Activated CD8-positive, alpha-beta memory T cell treated with anti-CD3 and anti-CD28 coated beads for 48 hours (primary cell): ENCODE measurements at places on chromosomes 6 and 20.

GRCh38 chr6:25105070-25105925, 169.5 kb upstream of the RIPOR2 start:
- no peak for DNase-seq

- no peak for DNase-seq
Observed at GRCh38 chr6:90468080-90468479, 118.8 kb downstream of the MAP3K7 start.

DNA sequence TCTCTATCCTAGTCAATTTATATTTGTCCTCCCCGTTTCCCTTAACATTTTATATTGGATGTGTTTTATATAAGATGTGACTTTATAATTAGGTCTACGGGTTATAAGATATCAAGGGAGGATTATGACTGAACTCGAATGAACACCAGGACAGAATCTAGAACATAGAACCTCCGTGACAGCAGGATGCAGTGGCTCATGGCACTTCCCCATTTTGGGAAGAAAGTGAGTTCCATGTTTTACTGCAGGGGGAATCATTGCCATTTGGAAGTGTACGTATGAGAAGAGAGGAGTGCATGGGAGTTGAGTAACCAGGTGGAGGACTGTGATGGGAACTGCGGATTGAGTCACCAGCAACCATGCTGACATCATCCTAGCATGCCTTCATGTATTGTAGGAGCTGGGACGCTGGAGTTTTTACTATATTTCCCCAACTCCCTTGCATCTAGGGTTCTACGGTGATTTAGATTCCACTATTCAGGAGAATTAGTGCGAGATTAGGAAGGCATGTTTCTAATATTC, 56.1 kb upstream of the FOXC1 start:
- DNase-seq = no peak

GRCh38 chr6:106448000-106448426, 87.5 kb downstream of the CRYBG1 start:
- no peak for DNase-seq

DNA sequence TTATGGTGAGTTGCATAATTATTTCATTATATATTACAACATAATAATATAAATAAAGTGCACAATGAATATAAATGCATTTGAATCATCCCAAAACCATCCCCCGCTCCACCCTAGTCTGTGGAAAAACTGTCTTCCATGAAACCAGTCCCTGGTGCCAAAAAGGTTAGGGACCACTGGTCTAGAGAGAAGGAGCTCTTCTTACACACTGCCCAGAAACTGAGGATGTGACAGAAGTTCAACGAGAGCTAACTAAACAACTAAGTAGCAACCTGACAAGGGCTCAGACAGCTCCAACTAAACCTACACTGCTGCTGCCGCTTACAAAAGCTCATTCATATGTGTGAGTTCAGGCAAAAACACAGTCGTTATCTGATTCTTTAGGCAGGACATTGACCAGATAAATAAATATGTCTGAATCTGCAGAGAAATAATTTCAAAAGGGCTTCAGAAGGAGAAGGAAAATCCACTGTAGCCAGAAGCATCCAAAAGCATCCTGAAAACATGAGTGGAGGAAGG, 125.9 kb downstream of the ATXN1 start:
- no peak for DNase-seq

- DNase-seq = no peak
Observed at GRCh38 chr20:23149623-23150279, 63.6 kb upstream of the CD93 start.

DNA sequence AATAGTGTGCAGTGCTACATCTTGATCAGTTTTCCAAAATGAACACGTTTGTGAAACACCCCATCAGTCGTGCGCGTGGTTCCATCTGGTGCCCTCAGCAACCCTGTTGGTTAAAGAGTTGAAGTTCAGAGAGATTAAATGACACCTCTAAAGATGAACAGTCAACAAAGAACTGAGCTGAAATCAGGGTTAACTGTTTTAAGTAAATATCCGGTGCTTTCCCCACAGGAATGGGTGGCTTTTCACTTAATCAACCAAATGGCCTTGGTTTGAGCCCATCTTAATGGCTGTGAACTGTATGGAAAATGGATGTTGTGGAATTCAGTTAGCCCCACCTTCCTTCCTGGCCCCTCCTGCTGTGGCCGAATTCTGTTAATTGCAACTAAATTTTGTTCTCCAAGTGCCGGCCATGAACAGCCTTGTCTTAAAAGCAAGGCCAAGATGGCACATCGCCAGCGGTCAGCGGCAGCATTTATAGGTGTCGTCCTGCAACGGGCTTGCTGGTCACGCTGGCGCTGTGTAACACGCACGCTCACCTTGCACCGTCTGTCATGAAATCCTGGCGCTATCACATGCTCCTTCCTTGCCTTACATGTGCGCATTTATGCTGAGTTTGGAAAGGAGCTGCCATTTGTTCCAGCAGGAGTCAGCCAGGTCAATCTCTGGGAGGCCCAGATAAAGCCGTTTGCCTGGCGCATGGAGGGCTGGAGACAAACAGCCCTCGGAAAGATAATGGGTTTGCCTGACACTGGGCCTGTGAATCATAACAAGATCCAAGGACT, 164.5 kb downstream of the ERMARD start:
- DNase-seq = no peak

DNA sequence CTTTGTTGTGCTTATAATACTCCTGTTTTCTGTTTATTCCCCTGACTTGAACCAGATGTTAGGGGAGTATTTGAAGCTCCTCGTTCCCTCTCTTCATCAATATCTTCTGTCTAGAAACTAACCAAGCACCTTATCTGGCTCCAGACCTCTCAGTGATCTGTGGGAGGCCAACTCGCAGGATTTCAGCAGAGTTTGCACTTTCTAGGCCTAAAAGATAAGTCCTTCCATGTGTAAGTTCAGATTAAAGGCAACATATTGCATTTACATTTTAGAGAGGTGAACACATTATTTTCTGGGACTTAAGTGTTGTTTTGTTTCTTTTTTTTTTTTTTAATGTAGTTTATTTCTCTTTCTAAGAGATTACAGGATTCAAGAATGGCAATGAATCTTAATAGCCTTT, 139.4 kb upstream of the AKAP12 start:
- DNase-seq = no peak

- DNase-seq = no peak
Observed at GRCh38 chr6:81145506-81145905, 607.0 kb downstream of the TENT5A start.

DNA sequence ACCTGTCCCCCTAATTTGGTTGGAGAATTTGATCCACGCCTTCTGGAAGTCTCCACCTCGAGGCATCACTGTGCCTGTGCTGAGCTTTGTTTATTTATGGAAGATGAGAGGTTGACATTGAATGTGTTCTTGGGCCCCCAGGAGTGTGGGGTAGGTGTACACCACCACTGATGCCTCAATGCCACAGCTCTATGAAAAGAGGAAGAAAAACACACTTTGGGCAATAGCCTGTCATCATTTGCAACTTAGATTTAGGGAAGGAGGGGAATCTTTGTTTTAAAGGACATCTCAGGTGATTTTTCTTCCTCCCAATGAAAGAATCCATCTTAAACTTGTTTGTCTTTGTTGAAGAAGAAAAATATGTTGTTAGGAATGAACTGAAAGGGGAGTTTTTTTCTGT, 42.6 kb downstream of the TBC1D7 start:
- DNase-seq = no peak

DNA sequence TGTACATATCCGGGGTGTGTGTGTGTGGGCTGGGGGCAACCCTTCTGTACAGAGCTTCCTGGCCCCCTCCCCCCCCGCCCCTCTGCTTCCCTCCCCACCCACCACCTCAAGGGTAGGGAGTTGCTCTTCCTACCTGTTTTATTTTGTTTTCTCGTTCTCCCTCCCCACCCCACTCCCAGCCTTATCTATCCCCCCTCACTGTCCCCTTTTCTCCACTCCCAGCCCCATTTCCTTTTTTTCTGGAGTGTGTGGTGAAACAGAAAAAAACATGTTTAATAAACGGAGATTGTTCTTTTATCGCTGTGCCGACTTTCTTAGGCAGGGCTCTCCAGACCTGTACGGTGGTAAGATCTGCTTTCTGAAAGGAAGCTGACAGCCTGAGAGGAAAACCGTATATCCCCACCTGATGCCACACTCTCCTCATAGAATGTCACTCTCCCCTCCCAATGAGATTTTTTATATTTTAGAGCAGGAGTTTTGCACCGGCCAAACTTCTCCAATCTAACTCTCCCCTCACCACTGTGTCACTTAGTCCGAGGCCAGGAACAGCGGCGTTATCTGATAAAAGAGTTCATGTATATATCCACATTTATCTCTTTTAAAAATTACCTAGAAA, 875 bp upstream of the ZBTB9 start:
- no peak for DNase-seq

GRCh38 chr6:47187893-47188587, 121.7 kb downstream of the TNFRSF21 start:
- DNase-seq = no peak

DNA sequence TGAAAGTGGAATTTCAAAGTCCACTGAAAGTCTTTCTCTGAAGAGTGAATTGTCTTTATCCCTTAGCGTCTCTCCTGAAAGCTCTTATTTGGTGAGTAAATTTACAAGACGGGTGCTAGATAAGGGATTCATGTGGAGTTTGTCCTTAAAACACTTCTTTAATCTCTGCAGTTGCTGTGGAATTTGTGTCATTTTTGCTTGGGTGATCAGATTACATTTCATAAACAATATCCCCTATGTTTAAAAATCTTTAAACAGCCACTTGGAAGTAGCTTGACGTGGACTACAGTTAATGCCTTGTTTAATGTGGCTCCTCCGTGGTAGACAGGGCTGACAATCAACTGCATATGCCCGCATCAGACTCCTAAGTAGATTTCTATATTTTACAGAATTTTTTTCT, 175.4 kb upstream of the ZNF217 start:
- DNase-seq = no peak

DNA sequence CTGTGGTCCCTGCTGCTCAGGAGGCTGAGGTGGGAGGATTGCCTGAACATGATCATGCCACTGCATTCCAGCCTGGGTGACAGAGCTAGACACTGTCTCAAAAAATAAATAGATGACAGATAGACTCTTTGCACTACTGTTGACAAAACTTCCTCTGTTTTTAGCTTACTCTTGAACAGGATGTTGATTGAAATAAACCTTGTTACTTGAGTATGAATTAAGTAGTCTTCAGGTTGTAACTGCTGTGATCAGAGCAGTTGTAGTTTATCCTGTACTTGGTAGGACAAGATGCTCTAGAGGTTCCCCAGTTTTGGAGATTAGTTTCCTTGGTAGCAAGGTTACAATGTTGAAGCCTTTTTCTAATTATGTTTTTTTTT, 1.5 kb downstream of the GTF3C6 start:
- DNase-seq = no peak

GRCh38 chr20:58169450-58169849, 59.0 kb downstream of the ANKRD60 start:
- no peak for DNase-seq

GRCh38 chr6:144893680-144894151, 608.6 kb downstream of the UTRN start:
- no peak for DNase-seq

- DNase-seq = no peak
Observed at GRCh38 chr6:85115376-85115775, 334.5 kb upstream of the NT5E start.

- no peak for DNase-seq
Observed at GRCh38 chr6:91464201-91464600, 877.3 kb upstream of the MAP3K7 start.

DNA sequence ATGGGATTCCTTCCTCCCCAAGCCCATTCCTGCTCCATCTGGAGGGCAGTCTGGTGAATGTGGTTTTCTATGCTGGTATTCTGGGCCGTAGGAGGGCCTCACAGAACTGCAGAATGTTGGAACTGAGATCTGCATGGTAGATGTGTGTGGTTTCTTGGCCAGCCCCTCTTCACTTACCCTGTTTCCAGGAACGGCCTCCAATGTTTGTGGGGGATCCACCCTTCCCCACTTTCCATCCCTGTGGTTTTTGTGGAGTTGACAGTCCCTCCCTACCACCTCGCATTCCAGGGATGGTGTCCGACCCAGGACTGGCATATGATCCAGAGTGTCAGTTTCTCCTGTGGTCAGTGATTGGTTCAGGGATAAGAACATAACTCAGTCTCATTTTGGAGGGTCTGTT, 26.7 kb upstream of the TMEM14A start:
- DNase-seq = no peak

DNA sequence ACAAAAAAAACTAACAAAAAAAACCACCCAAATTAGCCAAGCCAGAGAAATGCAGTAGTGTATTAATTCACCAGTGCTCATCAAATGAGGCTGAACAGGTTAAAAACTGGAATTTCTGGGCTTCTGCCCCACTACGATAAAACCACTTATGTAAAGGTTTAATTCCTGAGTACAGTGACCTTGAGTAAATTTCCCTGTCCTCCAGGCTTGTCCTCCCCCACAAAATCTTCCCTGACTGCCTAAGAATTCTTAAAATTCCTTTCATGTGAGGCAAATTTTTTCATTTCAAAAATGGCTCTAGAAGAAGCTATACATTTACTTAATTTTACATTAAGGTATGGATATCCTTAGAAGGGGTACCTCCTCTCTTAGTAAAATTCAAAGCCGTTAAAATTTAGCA, 80.1 kb upstream of the ID4 start:
- DNase-seq = no peak

- no peak for DNase-seq
Observed at GRCh38 chr20:24575811-24576210, 106.4 kb downstream of the SYNDIG1 start.

DNA sequence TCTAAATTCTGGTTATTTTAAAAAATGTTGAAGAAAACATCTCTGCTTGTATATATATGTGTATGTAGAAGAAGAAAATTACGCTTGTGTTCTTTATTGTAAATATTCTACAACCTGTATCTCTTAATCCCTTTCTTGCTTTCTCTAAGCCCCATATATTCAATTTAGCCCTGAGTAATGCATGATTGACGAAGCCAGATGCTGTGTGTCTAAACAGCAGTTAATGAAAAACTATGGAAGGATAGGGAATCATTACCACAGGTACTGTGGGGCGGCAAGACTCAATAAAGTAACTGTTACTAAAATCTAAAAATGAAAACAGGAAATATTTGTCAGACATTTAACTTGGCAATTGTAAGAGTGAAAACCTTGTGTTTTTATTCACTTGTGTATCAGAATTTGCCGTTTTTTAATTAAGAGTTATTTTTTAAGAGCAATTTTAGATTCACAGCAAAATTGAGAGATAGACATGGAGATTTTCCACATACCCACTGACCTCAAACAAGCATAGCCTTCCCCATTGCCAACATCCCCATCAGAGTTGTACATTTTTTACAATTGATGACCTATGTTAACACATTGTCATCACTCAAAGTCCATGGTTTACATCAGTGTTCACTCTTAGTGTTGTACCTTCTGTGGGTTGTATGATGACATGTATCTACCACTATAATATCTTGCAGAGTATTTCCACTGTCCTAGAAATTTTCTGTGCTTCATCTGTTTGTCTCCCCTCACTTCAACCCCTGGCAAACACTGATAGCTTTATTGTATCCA, 76.7 kb downstream of the BCKDHB start:
- no peak for DNase-seq

GRCh38 chr20:4465855-4466545, 255.7 kb upstream of the PRND start:
- DNase-seq = no peak

- no peak for DNase-seq
Observed at GRCh38 chr20:13147071-13147963, 73.8 kb upstream of the ISM1 start.
